NCI-H1930 (cell line): ENCODE measurements at places on chromosomes 5 and 9.

DNA sequence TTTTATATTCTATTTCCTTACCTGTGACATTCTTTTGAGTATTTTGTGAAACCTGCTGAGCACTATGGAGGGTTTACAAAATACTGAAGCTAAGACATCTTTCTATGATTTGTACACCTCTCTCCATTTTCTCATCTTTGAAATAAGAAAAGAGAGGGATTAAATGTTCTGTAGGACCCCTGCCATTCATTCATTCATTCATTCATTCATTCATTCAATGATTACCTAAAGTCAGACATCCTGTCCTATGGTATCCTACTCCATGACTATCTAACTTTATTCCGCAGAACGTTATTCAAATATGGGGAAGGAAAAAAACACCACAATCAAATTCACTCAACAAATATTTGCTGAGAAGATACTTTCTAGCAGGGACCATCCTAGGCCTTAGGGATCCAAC is 51.4 kb downstream of the AP3B1 start:
- no peak for DNase-seq

DNA sequence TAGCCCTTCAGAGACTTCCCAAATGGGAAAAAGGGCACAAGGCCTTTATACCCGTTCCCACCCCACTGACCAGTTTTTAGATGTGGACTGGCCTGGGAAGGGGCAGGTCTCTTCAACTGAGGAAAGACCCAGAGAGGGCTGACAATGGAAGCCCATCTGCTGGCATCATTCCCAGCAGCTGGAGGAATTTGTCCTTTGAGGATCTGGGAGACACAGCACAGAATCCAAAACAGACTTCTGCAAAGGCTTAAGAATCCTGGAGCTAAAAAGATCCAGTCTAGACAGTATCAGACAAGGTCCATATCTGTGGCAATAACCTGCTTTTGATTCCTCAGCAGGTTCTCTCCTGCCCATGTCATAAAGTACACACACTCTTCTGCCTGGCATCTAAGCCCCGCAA is 329.2 kb downstream of the TMEM167A start:
- no peak for DNase-seq

DNA sequence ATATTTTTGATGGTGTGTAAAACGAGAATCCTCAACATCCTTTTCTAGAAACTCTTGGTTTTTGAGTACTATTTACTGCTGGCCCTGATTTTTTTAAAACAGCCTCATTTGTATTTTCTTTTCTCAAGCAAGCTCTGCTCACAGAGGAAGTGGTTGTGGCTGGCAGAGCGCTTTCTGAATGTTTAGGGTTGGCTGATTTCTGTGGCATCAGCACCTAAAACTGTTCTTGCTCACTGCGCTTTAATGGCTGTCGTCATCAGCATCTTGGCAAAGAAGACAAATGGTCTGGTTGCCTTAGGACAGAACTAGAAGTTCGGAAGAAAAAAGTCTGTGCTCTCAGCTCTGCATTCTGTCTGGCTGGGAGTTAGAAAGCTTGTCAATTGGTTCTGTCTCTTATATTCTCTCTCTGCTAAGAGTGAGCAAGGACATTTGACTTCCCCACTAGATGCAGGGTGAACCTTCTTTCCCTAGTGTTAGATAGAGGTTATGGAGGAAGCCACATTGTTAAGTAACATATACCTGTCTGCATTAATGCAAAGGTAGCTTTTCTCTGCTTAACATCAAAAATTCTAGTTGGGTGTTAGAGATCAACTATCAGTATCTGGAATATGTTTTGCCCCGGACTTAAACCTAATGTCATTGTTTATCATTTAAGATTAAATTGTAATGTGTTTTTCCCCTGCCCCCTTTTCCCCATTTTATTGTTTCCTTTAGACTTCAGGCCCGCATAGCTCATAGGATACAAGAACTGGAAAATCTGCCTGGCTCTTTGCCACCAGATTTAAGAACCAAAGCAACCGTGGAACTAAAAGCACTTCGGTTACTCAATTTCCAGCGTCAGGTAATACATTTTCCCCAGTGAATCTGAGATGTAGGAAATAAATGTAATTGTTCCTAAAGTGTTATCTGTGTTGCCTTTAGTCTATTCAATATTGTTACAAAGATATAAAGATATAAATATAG is 39.0 kb downstream of the SMARCA2 start:
- no peak for DNase-seq

DNA sequence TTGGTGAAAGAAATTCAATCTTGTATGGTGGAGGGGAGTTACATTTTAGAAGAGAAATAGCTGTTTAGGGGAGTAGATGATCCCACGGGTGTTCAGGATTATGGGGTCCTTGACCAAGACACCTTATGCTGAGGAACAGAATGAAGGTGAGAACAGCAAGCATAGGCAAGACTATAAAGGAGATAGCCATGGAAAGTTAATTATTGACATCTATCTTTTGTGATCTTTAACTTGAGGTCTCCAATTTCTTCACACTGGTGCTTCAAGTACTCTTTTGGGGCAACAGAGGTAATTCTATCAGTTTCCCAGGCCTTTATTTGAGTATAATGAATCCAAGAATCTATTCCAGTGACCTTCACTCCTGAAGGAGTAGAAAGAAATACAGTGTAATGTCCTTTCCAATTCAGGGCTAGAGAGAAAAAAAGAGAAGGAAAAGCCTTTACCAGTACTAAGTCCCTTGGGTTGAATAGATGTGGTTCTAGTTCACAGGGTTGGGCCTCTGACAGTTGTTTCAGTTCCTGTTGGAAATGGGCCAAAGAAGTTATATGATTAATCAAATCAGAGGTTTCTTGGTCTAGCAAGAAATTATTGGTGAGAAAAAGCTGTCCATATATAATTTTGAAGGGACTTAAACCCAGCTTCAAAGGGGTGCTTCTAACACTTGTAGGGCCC is 2104.1 kb upstream of the ACO1 start:
- no peak for DNase-seq

DNA sequence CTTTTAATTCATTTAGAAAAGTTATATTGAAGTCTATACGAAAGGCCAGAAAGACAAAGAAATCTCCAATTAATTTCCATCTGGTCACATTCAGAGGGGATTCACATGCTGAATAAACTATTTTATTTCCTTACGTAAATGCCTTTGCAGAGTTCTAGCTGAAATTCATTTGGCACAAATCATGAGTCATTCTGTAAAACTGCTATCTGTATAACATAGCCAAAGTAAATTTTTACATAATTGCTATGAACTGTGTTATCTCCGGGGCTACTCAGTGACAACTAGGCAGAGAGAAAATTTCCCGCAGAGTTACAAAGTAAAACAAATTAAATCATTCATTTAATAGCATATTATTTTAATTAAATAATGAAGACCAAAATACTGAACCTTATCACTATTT is 463.2 kb upstream of the ADAMTS16 start:
- no peak for DNase-seq

DNA sequence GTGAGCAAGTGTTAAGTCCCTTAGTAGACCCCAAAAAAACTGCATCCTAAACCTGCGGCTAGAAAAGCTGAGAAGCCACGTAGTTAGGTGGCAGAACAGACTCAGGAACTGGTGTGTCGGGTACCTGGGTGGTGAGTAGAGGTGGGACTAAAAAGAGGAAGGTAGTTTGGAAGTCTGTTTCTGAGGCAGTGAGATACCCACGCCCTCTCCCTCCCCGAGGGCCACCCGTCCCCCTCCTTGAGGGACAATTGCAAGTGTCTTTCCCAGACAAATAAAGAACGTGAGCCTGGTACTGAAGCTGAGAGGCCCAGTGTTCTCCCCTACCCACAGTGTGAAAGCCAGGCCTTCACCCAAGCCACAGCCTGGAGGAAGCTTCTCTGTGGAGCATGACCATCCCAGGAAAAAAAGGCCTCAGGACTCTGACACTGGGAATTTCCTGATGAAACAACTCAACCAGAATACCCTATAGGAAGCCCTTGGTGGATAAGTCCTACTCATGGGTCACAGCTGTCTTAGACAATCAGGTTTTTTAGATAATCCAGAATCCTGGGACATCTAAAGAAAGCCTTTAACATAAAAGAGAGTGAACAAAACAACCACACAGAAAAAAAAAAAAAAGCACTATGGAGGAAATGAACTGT is 7.0 kb upstream of the CD74 start:
- no peak for DNase-seq

- DNase-seq: no peak
Observed at GRCh38 chr5:154758977-154759376, 3.8 kb downstream of the LARP1 start.

DNA sequence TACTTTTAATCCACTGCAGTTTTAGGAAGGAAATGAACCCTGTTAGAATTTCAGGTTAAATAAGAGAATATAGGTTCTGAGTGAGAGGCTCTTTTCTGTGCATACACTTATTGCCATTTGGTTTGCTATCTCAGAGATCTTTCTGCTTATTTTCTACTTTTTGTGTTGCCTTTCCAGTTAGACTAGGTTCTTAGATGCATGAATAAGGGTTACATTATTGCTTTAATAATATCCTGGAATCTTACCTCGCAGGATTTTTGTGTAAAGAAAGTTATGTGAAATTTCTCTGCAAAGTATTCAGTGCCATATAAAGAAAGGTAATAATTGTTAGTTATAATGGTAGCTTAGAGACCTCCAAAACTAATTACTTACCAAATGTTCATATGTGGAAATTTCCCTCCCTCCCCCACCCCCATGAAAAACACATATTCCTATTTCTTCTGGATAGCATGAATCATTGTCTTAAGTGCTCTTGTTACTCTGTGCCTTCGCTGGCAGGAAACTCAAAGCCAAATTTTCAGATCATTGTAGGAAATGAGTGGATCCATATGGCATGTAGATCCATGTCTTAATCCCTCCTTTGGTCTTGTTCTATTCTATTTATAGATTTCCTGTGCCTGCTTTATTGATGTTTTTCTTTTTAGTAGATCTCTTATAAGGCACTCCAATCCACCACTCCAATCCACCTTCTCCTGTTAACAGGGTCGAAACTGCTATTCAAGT is 2.7 kb upstream of the APBA1 start:
- no peak for DNase-seq

GRCh38 chr5:175866377-175866907 is 4.9 kb upstream of the CPLX2 start:
- no peak for DNase-seq

DNA sequence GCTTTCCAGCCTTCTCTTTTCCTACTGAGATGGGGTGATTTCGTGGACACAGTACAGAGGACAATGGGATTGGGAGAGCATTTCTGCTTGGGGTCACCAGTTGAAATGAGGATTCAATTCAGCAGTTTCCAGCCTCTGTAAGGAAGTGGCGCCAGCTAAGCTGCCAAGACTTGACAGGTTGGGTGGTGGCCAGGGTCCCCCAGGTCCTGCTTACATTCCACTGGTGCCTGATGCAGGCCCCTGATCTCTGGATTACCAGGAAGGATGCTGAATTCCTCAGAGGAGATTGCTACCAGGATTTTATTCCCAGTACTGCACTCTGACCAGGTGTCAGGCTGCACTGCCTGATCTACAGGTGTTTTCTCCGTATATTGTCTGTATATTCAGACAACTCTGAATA is 119.7 kb downstream of the PSD2 start:
- DNase-seq: no peak

GRCh38 chr9:114446036-114446435 is 58.3 kb upstream of the AKNA start:
- no peak for DNase-seq

- no peak for DNase-seq
Observed at GRCh38 chr9:124764774-124765438, 6.2 kb downstream of the NR6A1 start.

DNA sequence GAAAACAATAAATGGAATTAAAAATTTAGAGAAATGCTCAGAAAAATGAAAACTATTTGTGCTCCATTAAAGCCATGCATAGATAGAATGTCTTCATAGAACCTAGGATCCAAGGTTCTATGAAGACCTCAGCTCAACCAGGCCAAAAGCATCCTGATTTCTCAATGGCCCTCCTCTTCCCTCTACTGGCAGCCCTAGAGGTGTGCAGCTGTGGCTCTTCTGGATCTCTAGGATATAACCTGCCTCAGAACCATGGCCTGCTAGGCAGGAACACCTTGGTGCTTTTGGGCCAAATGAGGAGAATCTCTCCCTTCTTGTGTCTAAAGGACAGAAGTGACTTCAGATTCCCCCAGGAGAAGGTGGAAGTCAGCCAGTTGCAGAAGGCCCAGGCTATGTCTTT is 15.1 kb downstream of the IFNA1 start:
- DNase-seq: peak; percentile 14

GRCh38 chr5:150945486-150945885 is 40.7 kb upstream of the ZNF300 start:
- DNase-seq: no peak

DNA sequence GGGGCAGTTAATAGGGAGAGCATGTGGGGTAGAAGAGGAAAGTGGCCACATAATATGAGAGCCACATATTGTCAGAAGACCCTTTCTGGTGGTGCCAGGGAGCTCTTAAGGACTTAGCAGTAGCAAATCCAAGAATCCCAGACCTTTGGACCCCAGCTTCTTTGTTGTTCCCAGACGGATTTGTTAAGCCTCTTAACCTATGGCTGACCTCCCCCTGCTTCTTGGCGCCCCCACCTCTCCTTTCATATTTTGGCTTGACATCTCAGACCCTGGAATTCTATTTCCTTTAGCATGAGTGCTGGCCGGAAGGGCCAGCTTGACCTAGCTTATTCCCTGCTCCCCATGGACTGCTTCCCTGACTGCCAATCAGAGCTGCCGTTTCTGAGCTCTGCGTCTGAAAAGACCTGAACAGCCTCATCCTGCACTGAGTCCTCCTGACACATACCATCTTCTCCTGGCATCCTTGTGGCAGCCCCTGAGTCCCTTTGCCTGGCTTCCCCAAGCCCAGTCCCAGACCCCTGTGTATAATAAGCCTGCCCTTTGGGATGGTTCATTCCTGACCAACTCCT is 116.3 kb downstream of the PRKACG start:
- no peak for DNase-seq

- DNase-seq: no peak
Observed at GRCh38 chr5:76490960-76491359, 87.9 kb downstream of the IQGAP2 start.

- no peak for DNase-seq
Observed at GRCh38 chr9:14159440-14160216, 154.3 kb downstream of the NFIB start.

DNA sequence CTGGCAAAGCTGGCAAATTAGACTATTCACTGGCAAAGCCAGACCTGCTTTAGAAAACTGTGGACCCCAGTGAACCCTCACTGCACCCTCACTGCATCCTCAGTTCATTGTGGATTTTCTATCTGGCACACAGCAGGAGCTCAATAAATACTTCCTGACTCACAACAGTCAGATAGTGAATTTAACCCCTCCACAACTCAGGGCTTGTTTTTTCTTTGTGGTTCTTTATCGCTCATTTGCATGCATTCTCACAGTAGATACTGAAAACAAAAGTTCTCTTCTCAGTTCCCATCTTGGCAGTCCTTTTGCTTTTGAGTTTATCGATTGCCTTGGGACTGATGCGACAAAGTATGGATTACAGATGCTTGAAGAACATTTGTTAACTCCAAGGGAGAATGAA is 99.8 kb downstream of the ACTL7B start:
- no peak for DNase-seq

GRCh38 chr5:142998316-142999020 is 228.3 kb downstream of the ARHGAP26 start:
- no peak for DNase-seq
